ENCODE measurements at places on chromosomes 2 and 18. TPM values are rescaled to one million over a fixed set of nuclear protein-coding genes. Genes with fewer than 3 reads are reported as not detected.
A peak's percentile ranks its signal among the peaks of the same experiment; 100 is the strongest.

Gene FEV
- not detected for total RNA-seq

DNA sequence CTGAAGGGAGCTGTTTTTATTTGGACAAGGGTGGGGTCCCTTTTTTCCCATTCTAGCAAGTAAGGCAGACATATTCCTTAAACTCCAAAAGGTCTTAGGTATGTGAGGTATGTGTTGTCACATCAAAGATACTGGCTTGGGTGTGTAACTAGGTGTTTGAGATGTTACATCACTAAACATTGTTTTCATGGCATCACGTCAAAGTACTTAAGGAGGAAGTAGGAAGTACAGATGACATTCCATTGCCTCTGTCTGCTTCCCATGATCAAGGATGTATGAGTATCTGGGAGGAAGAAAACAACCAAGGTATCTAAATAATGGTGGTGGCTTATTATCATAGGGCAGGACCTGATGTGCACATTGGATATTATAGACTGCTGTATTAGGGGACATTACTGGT is 39.3 kb downstream of the CD302 start:
- no peak for DNase-seq

DNA sequence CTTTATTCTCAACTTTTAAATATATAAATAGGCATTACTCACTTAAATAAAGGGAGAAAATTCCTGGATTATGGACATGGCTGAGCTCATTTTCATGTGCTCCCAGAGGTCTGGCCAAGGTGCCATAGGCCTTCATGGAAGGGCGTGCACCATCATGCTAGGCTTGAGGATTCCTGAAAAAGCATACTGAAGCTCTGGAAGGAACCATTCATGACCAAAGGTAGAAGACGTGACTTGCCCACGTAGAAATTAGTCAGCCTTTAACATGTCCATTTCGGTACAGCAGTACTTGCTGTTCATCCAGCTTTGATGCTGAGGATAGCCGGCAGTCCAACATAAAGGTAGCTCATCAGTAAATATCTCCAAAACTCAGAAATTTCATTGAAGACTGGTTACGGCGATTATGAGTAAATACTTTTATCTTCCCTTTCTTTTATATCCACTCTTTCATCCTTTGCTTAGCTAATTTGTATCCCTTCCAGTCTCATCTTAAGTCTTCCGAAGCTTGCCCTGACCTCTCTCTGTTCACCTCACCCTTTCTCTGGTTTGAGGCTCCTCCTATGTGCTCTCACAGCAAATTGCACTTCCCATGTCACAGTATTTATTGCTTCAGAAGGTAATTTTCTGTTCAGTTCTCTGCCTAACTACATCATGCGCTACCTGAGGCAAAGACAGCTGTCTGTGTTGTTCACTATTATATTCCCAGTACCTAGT is 32.3 kb upstream of the ASNSD1 start:
- DNase-seq = no peak

GRCh38 chr2:8819194-8819593 is 18.2 kb downstream of the KIDINS220 start:
- no peak for DNase-seq

GRCh38 chr2:224369028-224369632 is 32.8 kb downstream of the FAM124B start:
- DNase-seq = peak; percentile 71

DNA sequence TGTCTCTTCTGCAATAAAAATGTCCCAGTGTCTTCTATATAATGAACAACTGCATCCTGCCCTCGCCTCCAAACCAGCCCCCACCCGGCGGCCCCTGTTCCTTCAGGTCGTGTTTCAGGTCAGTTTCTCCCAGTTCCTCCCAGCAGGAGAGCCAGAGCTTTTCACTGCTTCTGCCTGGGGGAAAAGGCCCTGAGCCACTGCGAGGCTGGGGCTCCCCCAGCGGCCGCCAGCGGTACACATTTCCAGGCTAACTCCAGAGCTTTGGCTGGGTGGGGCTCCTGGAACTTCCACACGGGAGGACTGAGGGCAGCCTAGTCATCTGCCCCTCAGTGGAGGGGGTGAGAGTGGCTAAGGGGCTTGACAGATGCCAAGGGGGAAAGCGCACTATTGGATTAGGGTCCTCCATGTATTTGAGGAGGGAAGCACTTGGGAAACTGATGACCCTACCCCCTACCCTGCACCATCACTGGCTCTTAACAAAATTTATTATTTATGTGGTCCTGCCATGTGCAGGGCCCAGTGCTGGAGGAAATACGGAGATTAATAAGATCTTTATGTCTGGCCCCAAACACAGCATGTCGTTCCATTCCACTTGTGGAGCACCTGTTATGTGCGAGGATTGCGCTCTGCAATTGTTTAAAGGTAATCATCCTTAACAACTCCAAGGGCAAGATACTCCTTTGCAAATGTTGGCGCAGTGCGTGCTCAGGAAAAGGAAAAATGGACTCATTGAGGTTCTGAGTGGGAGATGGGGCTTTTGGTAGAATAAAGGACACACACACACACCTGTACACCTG is 17.3 kb upstream of the CYS1 start:
- peak; percentile 86 for DNase-seq

GRCh38 chr2:176482107-176482506 is 212.9 kb downstream of the MTX2 start:
- DNase-seq = no peak

- no peak for DNase-seq
Measured at GRCh38 chr2:233076749-233077148, 16.6 kb downstream of the INPP5D start.

DNA sequence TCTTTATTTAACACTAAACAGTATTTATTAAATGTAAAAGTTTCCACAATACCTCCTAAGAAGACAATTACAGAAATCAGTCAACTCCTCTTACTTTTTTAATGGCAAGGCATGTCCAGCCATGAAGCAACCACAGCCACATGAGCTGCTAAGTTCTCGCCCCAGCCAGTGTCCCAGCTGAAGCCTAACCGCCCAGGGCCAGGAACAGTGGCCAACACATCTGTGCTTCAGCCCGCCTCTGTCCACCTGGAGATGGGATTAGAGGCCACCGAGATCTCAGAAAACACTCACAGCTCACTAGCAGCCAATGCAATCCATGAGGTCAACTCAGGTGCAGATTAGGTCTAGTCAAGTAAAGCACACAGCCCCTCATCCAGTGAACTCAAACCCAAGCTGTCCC is 40.2 kb downstream of the PID1 start:
- no peak for DNase-seq
